ENCODE measurements at places on chromosomes 2 and 18.

- no peak for DNase-seq
Observed at GRCh38 chr18:32469190-32469651, 1.5 kb downstream of the GAREM1 start.

DNA sequence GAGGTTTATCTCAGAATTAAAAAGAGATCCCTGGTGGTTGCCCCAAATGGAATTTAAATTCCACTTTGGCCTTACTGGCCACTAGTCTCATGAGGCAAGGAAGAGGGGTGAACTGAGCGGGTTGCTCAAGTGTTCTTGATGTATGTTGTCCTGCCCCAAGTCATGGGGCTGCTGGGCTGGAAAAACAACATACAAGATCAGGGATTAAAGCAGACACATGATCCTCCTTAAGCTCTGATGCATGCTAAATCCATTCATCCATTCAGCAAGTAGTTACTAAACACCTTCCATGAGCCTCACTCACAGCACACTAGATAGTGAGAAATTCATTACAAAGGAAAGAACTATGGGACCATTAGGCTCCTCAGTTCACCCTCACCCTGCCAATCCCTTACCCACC lies 196.3 kb downstream of the MREG start:
- no peak for DNase-seq

DNA sequence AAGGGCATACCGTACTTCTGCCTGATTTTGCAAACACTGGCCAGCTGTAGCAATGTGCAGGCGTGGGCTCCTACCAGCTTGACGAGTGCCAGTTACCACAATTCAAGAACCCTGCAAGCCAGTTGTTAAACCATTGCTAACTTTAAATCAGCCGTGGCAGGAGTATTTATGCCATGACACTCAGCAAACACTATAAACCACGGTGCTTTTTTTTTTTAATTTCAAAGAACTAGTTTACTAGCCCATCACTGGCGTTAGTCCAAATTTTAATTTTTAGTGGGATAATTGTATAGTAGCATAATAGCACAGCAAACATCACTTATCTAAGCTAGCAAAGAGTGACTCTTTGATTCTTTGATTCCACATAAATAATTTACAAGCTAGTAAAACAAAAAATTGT lies 111.1 kb downstream of the COL4A4 start:
- no peak for DNase-seq

- DNase-seq, result no peak
Observed at GRCh38 chr2:102139851-102140250, 2.7 kb upstream of the IL1R1 start.

DNA sequence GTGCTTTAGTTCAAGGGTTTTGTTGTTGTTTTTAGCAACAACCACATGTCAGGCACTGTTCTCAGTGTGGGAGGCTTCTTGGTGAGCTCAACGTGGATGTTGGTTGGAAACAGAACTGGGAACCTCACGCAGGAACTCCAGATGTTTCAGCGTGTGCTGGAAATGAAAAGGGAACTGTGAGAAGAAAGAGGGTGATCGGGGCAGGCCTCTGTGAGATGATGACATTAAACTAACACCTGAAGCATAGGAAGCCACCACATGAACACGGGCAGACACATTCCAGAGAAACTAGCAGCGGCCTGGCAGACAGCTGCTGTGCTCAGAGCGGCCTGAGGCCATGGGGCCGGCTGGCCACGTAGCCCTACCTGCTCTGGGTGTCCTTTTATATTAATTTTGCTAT lies 66.4 kb downstream of the COA5 start:
- no peak for DNase-seq

GRCh38 chr2:25066455-25066854 lies 24.6 kb downstream of the EFR3B start:
- DNase-seq, result no peak

- DNase-seq, result no peak
Observed at GRCh38 chr2:29446847-29447246, 331.6 kb downstream of the CLIP4 start.

- no peak for DNase-seq
Observed at GRCh38 chr2:143526498-143526897, 397.3 kb downstream of the ARHGAP15 start.

DNA sequence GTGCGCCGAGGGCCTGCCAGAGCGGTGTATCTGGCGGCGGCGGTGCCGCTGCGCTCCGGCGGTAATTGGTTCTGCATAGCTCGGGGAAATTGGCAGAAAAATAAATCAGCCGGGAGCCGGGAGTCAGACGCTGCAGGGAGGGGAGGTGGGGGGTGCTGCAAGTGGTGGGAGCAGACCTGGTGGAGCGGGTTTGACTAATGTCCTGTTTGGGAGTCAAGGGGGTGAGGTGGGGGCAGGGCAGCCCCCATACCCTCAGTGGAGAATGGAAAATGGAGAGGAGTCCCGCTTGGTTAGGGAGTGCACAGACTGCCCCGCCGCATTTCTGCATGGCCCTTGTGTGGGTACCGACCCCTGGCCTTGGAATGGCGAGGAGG lies 107.3 kb downstream of the DYSF start:
- DNase-seq, result no peak

DNA sequence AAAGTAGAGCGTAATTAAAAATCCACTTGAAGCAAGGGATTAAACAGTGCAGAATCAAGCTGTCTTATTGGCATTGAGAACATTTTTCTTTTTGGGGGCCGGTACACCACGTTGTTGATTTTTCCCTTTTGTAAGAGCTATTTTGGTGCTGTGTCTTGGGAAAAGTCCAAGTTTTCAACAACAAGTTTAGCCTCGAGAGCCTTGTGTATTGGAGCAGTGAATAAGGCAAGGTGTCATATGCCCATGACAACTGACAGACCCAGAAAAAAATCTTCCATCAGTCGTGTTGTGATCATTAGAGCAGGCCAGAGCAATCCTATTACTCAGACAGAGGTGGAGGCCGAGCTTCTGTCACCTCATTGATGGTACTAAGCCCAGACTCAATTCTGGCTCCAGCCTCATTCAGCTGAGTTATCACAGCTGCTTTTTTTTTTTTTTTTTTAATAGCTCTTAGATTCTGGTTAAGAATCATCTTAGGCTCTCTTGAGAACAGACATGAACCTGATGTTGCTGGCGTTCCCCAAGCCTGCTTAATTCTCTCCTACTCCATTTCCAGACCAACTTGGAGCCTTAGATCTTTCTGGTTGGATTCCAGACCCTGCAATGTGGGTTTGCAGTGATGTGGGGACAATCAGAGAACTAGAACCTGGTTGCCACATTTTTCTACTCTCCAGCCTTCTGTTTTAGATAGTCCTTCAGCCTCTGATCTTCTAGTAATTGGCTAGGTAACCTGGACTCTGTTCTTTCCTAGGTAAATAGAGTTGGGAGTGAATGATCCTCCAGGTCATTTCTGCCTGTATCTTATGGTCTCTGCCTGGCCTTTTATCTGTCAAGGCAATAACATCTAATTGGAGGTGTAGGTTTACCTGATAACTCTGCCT lies 43.1 kb downstream of the MOGAT1 start:
- no peak for DNase-seq

GRCh38 chr18:23825978-23826405 lies 136.7 kb downstream of the LAMA3 start:
- no peak for DNase-seq

DNA sequence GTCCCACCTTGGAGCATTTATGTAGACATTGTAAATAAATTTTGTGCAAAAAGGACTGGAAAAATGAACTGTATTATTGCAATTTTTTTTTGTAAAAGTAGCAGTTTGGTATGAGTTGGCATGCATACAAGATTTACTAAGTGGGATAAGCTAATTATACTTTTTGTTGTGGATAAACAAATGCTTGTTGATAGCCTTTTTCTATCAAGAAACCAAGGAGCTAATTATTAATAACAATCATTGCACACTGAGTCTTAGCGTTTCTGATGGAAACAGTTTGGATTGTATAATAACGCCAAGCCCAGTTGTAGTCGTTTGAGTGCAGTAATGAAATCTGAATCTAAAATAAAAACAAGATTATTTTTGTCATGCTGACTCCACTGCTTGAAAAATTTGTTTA lies 137.5 kb downstream of the MEIS1 start:
- no peak for DNase-seq

GRCh38 chr2:133849341-133849740 lies 281.1 kb upstream of the NCKAP5 start:
- no peak for DNase-seq

- DNase-seq, result no peak
Observed at GRCh38 chr2:218961651-218962570, 2.4 kb downstream of the CDK5R2 start.

DNA sequence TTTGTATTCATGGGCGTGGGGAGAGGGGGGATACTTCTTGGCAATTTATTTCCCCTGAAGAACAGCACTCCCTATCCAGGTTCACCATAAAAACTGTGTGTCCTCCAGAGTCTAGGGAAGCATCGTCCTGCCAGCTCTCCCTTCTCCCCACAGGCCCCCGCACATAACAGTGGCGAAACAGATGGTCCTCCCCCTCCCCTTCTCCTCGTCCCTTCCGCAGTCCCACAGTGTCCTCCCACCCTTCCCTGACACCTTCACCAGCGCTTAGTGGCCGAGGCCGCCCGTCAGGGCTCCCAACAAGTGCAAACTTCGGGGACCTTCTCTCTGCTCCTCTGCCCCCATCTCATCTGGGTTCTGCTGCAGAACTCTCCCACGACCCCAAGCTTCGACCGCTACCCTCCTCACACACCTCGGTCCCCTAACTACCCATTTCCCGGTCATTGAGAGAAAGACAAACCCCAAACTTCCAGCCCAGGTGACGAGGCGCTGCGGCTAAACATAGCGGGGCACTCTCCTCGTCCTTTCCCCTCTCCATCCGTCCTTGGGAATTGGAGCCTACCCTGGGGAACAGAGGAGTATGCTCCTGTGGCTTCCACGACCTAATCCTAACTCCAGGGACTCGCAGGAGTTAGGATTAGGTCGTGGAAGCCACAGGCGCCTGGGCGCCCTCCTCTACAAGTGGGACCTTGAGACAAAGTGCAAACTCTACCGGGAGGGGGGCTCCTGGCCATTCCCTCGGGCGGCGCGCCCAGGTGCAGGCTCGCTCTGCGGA lies 971 bp downstream of the ZNF385B start:
- no peak for DNase-seq

DNA sequence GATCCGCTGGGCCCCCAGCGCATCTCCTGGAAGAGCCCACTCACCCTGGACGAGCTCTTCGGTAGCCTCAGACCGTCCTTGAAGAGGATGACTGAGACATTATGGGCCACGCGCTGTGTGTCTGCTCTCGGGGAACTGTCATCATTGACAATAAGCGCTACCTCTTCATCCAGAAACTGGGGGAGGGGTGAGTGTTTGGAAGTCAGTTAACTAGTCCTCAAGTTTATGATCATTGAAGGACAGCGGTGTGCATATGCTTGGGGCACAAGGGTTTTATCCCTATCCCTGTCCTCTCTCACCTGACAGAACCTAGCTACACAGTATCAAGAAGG lies 586 bp downstream of the STK16 start:
- no peak for DNase-seq

DNA sequence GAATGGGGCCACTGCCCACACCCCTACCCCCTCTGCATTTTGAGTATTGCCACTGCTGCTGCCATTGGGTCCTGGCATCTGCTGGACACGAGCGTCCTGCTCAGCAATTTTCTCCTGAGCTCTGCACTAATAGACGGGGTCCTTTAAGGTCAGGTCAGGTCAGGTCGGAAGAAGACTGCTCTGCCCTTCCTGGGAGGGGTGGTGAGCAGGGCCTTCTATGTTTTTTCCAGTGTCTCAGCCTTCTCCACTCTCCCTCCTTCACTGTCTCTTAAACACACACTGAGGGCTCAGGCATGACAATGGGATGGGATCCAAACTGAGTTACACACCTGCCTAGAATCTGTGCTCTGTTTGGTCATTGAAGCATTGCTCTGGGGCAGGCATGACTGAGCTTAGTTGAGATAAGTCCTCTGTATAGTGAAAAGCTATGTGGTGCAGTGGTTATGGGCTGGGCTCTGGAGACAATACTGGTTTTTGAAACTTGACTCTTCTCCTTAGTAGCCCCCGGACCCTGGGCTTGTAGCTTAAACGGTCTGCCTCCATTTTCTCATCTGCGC lies 10.6 kb downstream of the MYO1B start:
- DNase-seq, result no peak

GRCh38 chr2:112760149-112760548 lies 4.3 kb downstream of the CKAP2L start:
- DNase-seq, result no peak

GRCh38 chr18:31576670-31577069 lies 15.0 kb upstream of the TTR start:
- no peak for DNase-seq

- no peak for DNase-seq
Observed at GRCh38 chr18:50453014-50453680, 78.3 kb downstream of the SKA1 start.

DNA sequence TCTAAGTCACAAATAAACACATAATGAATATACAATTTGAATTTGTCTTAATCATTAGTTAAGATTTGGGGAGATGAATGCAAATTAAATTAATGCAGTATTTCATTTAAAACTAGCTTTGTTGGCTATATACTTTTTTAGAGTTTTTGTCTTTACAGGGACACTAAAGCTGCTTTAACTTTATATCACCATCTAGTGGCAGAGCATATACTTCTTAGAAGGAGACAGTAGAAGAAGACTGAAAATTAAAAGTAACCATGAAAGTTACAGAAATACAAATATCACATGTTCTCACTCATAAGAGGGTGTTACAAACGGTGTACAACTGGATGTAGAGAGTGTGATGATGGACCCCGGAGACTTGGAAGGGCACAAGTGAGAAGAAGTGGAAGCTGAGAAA lies 268.3 kb upstream of the NETO1 start:
- DNase-seq, result no peak

GRCh38 chr2:240395896-240396622 lies 39.4 kb upstream of the GPC1 start:
- DNase-seq, result no peak

DNA sequence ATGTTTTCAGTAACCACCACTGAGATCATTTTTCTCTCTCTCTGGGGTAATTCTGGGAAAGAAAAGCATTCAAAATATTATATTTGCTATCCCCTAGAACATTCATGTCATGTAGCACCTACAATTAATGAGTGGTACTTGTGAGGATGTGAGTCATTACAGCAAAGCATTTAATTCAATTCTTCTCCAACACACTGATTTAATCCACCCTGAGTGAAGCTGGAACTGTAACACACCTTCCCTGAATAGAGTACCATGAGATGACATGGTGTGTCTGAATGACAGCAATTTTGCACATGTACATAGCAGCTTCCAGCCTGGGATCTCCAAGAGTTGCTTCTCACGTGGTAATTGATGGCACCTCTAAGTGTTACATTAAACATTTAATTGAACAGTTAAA lies 207.1 kb upstream of the SLC14A2 start:
- DNase-seq, result no peak

GRCh38 chr2:42132966-42133641 lies 36.0 kb upstream of the EML4 start:
- DNase-seq, result peak; percentile 93
